Lower lobe of right lung (tissue), 2 donors: ENCODE measurements at places on chromosomes 1 and 21. TPM values are rescaled to one million over a fixed set of nuclear protein-coding genes. Genes with fewer than 3 reads are reported as not detected.

GRCh38 chr1:88302843-88303486 lies 381.1 kb upstream of the PKN2 start:
- DNase-seq, result no peak

- DNase-seq, result no peak
Measured at GRCh38 chr21:38379147-38379546, 119.1 kb downstream of the ERG start.

Gene CFAP141
- 2.8 TPM for total RNA-seq

GRCh38 chr1:228084325-228084724 lies 1.8 kb downstream of the ARF1 start:
- peak; percentile 20 for DNase-seq

DNA sequence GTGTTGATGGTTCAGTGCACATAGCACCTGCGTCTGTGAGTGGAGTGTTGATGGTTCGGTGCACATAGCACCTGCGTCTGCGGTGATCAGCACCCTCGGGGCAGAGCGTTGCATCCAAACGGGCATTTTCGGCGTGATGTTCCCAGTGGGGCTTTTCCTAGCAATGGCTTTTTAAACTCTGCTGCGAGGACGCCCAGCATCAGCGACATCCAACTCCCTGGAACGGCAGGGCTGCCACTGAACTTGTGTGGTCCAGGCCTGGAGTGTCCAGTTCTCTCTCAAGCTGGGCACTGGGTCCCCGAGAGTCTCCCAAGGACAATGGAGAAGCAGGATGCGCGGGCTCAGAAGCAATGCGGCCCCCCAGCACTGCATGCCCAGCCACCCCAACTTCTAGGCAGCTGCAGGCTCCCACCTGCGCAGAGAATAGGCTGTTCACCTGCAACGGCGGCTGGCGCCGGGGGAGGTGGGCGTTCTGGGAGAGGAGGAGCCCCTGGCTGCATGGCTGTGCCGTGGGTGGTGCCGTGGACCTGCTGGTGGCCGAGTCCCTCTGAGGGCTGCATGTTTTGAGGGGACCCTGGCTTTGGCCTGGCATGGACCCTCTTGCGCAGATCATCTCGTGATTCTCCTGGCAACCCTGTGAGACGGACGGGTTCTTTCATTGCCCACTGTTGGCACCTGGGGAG lies 10.1 kb upstream of the C1orf174 start:
- peak; percentile 45 for DNase-seq

- no peak for DNase-seq
Measured at GRCh38 chr21:42970946-42971653, 3.3 kb upstream of the PKNOX1 start.

DNA sequence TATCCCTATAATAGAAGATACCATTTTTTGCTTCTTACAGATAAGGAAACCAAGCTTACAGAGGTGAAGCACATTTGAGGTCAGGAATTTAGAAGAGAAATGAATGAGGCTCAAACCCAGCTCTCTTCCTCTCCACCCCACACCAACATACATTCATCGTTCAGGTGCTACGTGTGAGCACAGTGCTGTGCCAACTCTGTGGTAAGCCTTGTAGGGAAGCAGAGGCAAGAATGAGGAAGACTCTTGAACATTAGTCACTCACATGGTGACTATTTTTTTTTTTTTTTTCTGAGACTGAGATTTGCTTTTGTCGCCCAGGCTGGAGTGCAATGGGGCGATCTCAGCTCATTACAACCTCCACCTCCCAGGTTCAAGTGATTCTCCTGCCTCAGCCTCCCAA lies 314.0 kb downstream of the NTNG1 start:
- DNase-seq, result no peak

Gene TEX50
- total RNA-seq, result not detected

Gene ADGRL2
- 97.9 TPM for total RNA-seq

DNA sequence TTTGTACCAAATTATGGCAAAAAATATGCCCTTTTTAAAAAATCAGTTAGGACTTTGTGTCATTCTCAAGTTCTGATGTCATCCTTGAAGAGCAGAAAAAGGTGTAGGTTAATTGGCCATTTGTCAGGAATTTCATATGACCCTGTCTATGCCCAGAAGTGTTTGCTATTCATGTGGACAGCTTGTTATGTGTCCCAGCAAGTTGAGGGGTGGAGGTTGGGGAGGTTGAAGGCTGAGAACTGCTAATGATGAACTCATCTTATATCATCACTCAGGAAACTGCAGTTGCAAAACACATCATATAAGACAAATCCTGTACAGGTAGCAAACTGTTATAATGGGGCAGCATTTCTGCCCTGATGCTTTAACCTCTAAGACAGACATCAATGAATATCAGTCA lies 106.5 kb downstream of the PHTF1 start:
- DNase-seq, result no peak

Gene CRB1
- 0.77 TPM for total RNA-seq

DNA sequence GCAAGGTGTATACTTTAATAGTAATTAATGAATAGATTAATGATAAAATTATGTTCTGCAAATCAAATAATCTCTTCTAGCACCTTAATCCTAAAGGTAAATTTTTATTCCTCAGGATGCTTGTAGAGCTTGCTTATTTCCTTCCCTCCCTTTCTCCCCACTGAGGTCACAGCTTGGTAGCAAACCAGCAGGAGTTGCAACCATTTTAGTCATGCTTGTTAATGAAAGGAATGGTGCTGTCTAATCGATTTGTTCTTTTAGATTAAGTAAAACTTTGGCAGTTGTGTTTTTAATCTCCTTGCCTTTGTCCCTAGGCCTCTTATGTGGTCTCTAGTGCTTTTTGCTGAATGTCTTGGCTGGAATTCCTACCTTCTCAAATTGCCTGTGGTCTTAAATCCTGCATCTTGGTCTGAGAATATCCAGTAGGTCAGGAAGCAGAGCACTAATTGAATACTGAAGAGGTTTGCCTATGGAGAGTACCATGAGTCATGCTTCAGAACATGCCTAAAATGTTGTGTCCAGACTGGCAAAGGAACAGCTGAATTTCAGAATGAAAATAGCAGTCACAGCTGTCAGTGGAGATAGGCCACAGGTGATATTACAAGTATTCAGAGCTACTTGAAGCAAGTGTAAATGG lies 36.3 kb upstream of the RWDD3 start:
- DNase-seq, result no peak

DNA sequence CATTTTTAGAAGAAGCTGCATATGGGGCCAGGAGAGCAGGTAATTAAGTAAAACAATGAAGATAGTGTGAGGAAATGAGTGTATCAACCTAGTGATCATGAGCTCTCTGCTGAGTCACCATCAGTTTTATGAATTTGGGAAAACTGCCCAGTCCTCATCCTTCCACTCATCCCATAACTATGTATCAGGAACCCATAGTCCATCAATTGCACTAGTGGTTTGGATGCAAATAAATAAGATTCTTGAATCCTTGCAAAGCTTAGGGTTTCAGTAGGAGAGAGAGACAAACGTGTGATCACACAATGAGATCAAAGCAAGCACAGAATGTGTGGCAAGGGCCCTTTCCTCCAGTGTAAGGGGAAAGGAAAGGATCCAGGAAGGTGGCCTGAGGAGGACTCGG lies 145.6 kb downstream of the ZZZ3 start:
- DNase-seq, result no peak

DNA sequence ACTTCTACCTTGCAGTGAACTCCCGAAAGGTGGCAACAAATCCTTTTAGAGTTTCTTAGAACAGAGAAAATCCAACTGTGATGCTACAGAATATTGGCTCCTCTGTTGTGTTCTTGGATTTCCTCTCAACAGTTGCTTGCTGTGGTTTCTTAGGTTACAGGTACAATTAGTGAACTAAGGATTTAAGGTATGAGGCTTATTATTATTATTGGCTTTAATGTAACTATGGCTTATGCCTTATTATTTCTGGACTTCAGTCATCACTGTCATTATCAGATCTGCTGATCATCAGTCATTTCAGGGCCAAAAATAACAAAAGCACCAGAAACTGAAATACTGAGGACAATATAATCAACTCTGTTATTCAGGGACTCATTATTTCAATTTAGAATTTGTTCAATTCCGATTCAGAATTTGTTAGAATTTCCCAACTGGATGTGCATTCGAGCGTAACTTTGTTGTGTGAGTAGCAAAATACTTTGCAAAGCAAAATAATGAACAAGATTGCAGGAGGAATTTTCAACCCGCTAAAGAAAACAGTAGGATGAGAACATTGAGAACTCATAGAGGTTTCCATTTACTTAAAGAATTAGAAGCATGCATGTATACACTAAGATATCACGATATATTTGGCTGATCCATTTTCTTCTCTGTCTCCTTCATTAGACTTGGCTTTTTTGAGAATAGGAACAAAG lies 65.5 kb upstream of the AK4 start:
- DNase-seq, result no peak

Gene SPAG17
- 9.9 TPM for total RNA-seq

DNA sequence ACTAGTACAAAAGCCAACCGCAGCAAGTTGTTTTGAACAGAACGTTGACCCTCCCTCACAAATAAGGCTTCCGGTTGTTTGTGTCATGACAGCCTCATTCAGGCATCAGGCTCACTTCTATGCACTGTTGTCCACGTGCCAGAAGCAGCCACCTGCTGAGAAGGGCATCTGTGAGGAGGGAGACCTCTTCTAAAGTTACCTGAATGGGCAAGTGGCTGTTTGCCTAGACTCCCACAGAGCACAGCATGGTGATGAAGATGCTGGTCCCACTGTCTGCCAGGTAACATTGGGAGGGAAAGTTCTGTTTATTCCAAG lies 176.1 kb downstream of the CLIC6 start:
- DNase-seq, result no peak

- DNase-seq, result peak; percentile 26
Measured at GRCh38 chr1:17759114-17759513, 4.0 kb downstream of the ACTL8 start.

GRCh38 chr1:186218654-186219352 lies 156.2 kb downstream of the TPR start:
- no peak for DNase-seq

DNA sequence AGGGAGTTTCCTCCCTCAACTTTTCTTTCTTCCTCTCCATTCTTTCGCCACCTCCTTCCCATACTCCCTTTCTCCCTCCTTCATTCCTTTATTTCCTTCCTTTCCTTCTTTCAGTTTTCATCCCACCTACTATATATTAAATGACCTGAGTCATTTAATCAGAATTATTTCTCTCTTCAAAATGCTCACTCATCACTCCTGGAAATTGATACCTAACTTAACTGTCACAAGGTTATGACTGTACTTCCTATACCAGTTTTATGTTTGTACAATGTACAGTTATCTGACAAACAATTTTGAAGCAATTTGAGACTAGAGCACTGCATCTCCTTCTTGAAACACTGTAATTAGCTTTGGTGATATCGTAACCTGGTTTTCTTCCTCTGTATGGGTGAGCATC lies 41.4 kb downstream of the NEXN start:
- DNase-seq, result no peak

Gene SCAF4
- 33.4 TPM for total RNA-seq

Gene TENT5C
- total RNA-seq, result 23.2 TPM

GRCh38 chr1:202281316-202282024 lies 60.3 kb downstream of the UBE2T start:
- DNase-seq, result no peak

- DNase-seq, result no peak
Measured at GRCh38 chr1:164337394-164337793, 221.6 kb upstream of the PBX1 start.

Gene IL20
- not detected for total RNA-seq

DNA sequence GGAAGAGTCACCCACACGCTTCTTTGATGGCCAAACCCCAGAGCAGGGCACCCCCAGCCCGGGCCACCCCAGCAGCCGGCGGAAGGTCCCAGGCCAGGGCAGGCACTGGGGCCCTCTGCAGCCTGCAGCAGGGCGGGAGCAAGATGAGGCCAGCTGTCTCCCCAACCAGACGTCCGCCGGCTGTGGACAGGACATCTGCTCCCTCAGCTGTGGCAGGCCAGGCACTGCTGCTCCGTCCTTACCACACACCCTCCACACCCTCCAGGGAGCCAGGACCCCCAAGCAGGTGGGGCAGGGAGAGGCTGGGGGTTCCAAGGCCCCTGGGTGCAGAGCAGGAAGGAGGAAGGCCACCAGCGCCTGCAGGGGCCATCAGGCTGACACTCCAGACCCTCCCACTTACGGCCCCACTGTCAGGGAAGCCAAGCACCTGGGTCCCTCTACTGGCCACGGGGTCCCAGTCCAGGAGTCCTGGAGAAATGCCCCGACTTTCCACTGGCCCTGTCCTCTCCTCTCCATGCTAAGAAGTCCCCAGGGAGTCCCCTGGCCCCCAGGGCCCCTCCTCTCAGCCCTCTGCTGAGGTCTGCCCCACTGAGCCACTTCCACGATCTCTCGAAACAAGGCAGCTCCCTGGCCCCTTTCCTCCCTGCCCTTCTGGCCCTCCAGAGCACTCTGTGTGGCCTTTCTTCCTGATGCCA lies 5.6 kb downstream of the WNT9A start:
- no peak for DNase-seq
